Subcutaneous adipose tissue (tissue), 4 donors: ENCODE measurements at places on chromosomes 16 and 17. TPM values are rescaled to one million over a fixed set of nuclear protein-coding genes. Genes with fewer than 3 reads are reported as not detected.

Gene CCDC78
- total RNA-seq = 0.44 TPM

Gene ITGAL
- total RNA-seq = 4.2 TPM

Gene TPSD1
- 14.3 TPM for total RNA-seq

Gene KREMEN2
- total RNA-seq = not detected

Gene ST6GALNAC1
- 1.7 TPM for total RNA-seq
